Bone marrow (tissue), 2 donors: ENCODE measurements at places on chromosomes 1 and 21.

- no peak for DNase-seq
These were observed 11.9 kb downstream of the WASF2 start for GRCh38 chr1:27478098-27478497.

- no peak for DNase-seq
These were observed 317.6 kb upstream of the PROX1 start for GRCh38 chr1:213669964-213670691.

GRCh38 chr1:109617291-109617801 lies 2.1 kb downstream of the GNAT2 start:
- DNase-seq: no peak

DNA sequence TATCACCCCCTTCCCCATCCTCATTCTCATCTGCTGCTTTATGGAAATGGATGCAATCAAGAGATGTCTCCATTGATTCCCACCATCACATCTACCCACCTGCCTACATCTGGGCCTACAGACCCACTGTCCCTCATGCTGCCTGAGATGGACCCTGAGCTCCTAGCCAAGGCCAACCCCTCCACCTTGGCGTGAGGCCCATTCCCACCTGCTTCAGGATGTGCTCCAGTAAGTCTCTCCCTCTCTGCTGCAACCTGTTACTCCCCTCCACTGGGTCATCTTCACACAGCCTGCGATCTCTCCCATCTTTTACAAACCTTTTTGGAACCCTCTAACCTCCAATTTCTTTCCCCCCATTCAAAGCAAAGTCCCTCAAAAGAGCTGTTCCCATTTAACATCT lies 4.5 kb upstream of the GALE start:
- DNase-seq: no peak

GRCh38 chr1:119141020-119141424 lies 569 bp upstream of the WARS2 start:
- DNase-seq: peak; percentile 29

DNA sequence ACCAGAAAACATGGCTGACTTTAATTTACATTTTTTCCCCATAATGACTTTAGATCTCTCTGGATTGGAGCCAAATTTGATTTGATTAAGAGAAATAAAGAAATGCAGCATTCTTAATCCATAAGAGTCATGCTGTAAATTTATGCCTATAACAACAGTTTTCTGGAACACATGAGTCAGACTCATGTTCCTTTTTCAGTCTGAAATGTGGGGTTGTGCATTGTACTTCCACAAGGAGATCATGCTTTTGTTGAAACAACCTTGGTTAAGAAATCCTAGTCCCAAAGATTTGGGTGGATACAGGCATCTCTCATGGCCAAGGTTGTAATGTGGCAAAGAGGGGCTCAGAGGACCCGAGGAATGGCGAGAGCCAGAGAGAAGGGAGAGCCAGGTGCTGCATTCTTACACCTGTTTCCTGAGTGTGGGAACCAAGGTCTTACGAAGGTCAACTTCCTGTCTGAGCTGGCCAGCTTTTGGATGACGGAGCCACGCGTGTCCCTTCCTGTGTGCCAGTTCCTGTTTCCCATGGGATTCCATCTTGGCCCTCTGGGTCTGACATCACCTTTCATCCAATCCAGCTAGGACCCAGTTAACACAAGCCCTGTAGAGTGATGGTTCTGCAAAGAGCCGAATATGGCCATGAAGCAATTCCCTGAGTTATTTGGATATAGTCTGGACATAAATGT lies 23.1 kb downstream of the CLDN14 start:
- no peak for DNase-seq

DNA sequence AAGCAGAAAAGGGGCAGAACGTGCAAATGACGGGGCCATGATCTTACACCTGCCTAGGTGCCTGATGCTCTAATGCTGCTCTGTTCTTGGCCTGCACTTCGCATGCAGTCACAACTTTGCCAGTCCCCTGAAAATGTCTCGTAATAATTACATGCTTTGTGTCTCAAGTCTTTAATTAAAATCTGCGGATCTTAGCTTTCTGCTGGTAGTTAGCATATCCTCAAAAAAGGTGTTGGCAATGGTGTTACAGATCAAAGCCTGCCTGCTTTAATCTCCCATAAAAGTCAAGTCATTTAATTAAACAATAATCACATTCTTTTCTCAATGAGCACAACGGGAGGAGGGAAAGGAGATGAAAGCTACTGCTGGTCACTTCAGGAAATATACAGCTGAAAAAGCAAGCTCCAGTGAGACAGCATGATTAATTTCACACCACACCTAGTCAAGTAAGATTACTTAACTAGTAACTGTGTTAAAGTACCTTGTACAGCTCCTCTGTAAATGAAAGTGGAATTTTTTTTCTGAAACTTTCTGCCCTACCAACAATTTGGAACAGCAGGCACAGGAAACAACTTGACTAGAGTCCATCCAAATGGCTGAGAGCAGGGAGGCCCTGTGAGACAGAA lies 45.8 kb downstream of the STX6 start:
- DNase-seq: no peak

DNA sequence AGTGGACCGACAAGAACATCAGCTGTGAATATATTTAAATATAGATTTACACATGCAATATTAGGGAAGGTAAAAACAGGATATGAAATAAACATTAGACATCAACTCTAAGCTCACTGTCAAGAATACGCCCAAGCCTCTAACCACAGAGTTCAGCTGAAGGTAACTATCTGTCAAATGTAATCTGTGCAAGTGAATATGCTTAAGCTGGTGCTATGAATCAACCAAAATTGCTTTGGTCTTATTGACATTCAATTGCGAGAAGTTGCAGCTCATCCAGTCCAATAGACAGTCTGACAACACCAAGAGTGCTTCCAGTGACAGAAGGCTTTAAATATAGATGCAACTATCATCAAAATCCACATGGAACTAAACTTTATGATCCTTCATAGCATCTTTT lies 32.3 kb downstream of the USH2A start:
- no peak for DNase-seq

- DNase-seq: no peak
These were observed 719 bp downstream of the EYA3 start for GRCh38 chr1:28087614-28088167.

DNA sequence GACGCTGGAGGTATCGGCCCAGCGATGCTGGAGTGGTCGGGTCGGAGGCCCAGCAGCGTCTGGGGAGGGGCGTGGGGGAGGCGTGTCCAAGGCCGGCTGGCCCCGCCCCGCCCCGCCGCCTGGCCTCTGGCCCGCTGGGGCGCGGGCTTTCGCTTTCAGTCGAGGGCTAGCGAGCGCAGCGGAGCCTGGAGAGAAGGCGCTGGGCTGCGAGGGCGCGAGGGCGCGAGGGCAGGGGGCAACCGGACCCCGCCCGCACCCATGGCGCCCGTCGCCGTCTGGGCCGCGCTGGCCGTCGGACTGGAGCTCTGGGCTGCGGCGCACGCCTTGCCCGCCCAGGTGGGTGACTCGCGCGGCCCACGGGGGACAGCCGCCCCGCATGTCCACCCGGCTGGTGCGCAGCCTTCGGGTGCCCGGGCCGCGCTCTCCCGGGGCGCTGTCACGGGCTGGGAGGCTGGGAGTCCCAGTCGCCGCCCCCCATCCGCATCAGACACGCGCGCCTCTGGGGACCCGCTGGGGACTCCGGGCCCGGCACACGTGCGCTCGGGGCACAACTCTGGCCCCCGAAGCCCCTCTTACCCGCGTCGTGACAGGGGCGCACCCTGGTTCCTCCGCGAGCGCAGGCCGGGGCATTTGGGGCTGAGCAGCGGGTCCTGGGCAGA lies at the start of gene TNFRSF1B:
TSS of gene TNFRSF1B (plus strand) at position 158 of the 659 bp plus-strand sequence. CDS start at position 259, 101 bp downstream.
- DNase-seq: no peak
